ENCODE measurements at places on chromosomes 3 and 15.

GRCh38 chr3:189534531-189534930 is 96.7 kb upstream of the TP63 start:
- DNase-seq: no peak

- DNase-seq: no peak
Observed at GRCh38 chr3:2484162-2485026, 385.7 kb downstream of the CNTN4 start.

DNA sequence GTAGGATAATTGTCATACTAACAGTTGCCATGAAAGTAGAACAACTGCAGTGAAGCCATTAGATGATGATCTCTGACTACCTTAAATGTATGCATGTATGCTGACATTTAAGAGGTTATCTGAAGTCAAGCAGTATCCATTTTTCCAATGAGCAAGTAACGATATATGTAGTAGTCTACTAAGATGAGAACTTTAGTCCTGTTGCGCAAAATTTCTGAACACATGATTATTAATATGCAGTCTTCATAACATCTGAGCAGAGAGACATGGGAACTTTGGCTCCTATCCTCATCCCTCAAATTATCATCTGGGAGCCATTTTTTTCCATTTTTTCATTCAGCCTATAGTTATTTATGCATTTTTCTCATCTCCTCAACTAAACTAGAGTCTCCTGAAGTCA is 79.2 kb downstream of the MME start:
- no peak for DNase-seq

DNA sequence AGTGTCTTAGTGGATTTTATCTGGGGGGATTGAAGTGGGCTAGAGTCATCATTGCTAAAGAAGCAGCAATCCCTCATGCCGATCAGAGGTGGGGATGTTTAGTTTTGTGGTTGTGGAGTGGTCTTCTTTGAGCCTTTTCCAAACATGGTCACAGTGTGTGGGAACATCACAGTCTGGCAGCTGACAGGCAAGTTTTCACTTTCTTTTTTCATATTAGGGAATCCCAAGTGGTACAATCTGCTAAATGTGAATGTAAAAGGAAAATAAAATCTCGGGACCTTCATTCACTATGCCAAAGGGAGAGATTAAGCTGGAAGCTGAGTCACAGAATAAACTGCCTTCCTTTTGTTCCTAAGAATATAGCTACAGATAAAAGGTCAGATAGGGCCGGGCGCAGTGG is 10.4 kb upstream of the CX3CR1 start:
- DNase-seq: no peak

GRCh38 chr3:141341536-141341935 is 26.8 kb upstream of the ZBTB38 start:
- no peak for DNase-seq

DNA sequence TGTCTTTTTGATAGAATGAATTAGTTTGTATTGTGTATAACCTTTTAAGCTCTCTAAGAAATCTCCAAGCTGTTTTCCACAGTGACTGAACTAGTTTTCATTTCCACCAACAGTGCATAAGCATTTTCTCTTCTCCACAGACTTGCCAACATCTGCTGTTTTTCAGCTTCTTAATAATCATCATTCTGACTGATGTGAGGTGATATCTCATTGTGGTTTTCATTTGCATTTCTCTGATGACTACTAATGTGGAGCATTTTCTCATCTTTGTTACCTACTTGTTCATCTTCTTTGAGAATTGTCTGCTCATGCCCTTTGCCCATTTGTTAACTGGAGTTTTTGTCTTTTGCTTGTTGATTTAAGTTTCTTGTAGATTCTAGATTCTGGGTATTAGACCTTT is 777.5 kb downstream of the OTOL1 start:
- DNase-seq: no peak

DNA sequence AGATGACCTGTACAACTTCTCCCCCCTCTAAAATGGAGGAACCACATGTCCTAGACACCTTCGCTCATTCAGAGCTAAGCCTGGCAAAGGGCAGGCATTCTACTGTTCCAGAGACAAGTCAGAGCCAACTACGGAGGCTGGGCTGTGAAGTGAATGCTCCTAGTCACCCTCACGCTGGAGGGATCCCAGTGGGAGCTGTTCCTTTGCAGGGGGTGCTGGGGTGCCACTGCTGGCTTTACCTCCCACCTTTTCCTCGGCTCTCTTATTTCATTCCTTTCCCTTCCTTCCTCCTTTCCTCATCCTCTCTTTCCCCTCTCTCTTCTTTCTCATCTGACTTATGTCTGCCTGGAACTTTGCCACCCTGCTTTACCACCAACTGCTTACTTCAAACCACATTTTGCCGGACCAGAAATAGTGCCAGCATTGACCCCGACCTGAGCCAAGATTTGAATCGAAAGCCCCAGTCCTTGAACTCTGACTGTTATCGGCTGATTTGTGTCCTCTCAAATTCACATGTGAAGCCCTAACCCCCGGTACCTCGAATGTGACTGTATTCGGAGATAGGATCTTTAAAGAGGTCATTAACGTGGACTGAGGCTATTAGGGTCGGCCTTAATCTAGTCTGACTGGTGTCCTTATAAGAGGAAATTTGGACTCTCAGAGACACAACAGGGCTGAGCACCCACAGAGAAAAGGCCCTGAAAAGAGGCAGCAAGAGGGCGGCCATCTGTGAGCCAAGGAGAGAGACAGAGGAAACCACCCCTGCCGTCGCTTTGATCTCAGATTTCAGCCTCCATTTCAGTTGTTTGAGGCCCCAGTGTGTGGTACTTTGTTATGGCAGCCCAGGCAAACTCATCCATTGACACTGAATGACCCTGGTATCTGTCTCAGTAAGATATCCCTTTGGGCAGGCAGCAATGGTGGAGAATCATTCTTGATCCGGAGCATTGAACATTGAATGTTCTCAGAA is 31.3 kb upstream of the TBC1D21 start:
- DNase-seq: no peak

DNA sequence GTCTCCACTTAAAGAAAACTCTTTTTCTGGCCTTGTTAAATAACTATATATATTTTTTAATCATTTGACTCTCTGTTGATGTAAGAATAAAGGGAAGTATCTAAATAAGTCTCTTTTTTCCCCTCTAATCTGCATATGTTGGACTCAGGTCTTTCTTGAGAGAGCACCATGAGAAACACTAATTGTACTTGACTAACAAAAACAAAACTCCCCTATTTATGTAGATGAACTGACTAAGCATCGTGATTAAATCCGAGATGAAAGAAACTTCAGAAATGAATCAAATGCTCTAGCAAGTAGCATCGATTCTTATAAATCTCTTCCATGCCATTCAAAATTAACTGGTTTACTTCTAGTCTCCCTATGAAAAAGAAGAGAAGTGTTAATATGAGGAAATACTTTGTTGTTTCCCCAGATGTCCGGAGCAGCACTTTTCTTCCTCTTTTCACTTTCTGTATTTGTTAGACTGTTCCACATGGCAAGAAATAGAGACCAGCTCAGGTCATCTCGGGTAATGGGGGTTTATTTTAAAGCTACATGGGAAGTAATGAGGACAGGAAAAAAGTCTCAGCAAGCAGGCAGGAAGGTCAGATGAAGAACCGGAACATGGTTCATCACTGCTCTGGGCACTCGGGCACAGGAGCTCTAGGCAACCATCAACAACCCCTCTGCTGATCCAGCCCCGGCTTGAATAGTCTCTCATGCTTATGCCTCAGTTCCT is 288.3 kb downstream of the CNTN6 start:
- no peak for DNase-seq

GRCh38 chr3:458653-459310 is 262.2 kb downstream of the CHL1 start:
- no peak for DNase-seq

- DNase-seq: no peak
Observed at GRCh38 chr3:136856665-136857064, 5.3 kb upstream of the NCK1 start.

- DNase-seq: no peak
Observed at GRCh38 chr3:72651498-72651897, 196.7 kb downstream of the SHQ1 start.

DNA sequence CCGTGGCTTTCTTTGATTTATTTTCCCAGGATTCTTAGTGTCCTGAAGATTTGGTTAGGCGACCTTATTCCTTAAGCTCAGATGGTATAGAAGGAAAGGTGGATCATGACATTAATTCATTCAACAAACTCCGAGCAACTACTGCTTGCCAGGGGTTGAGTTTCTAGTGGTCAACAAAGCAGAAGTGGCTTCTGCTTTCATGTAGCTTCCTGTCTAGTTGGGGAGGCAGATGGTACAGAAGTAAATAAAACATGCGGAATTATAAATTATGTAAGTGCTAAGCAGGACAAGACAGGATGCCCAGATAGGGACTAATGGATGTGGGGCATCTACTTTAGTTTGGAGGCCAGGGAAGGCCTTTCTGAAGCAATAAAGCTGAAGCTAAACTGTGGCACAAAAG is 15.6 kb downstream of the EEFSEC start:
- no peak for DNase-seq

DNA sequence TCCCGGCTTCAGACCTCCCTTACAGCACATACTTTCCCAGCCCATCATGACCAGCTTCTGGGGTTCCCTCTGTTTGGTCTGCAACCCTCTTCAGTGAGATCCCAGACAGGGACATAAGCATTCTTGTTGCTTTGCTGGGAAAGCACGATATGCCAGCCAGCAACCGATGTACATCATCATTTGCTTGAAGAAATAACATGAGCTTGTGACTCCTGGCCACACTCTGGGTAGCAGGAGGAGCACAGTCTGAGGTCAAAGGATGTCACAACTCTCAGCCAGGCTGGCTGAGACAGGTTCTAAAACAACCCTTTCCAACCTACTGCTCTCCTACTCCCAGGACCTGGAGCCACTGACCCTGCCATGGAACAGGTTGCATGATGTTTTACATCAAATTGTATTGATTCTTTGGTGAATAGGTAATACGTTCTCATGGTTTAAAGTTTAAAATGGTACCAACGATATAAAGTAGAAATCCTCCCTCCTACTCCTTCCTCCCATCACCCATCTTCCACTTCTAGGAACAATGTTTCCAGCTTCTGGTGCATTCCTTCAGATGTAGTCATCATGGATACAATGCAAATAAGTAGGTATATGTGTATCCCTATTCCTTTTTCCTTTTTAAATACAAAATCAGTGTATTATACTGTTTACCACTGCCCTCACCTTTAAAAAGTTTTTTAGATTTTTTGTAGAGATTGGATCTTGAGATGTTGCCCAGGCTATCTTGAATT is 190.3 kb downstream of the OPA1 start:
- DNase-seq: no peak

DNA sequence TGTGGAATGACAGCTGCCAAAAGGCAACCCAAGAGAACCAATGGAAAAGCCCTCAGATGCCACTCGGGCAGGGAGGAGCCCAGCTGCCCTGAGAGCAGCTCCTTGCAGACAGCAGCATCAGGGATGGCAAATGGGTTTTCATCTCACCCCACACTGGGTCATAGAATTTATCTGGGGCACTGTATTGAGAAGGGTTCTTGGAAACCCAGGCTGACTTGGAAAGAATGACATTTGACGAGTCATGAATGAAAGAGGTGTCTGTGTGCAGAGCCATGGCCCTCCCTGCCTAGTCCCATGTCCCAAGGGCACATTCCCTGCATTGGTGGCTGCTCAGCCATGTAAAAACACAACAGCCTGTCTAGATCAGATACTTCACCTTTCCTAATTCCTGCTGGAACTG is 157.9 kb upstream of the BHLHE40 start:
- DNase-seq: no peak

- DNase-seq: no peak
Observed at GRCh38 chr3:169641167-169641566, 22.3 kb downstream of the MECOM start.

DNA sequence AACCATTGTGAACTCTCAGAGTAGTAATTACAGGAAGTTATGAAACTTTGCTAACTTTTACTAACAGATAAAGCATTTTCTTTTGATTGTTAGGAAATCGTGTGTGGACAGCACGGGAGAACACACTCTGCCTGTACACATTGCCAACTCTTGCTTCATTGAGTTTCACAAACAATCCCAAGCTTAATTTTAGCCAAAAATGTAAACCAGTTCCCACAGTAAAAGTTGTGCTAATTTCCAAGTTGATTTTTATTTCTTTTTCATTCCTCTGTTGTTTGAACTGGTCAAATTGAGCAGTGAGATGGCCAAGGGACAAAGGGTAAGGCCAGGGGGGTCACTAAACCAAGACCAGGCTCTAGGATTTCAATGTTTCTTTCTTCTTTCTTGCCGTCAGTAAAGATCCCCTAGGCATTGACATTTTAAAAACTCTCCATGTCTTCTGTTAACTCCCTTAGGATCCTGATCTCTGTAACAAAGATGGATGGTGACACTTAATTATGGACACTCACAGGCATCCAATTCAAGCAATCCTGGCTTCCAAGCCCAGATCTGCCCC is 414.9 kb downstream of the RBMS3 start:
- no peak for DNase-seq

DNA sequence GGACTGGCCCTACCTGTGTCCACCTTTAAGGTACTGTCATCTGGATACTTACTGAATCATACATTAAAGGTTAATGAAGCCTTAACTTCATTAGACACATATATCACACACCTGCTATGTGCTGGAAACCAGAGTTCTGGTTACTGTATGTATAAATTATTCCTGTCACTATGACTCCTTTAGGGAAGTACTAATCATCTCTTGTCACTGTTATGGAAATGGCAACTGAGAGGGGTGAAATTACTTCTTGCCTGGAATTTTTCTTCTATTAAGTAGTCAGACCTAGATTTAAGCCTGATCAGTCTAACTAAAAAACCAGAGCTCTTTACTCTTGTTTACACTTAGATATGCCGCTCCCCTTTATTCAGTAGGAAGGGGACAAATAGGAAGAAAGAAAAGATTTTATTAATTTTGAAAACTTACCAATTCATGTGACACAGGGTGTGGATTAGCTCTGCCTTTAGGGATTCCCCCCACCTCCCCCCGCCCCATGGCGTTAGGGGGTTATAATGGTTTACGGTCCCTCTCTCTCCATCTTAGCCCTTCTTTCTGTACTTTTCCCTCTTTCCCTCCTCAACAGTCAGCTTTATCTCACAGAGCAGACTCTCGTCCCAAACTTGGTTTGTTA is 152.5 kb downstream of the KLHL25 start:
- no peak for DNase-seq

DNA sequence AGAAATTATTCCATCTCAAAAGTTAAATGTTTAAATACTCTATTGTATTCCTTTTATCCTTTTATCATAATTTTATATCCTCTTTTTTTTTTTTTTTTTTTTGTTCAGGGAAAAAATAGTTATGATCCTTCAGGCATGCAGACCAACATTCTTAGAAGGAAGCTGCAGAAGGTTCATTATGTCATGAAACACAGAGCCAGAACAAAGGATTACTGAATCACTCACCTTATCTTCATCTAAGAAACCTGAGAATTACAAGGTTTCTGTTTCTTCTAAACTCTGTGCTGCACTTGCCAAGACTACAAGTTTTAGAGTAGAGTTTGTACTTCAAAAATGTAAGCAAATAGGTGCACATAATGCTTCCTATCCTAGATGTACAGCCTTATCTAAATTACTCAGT is 3.3 kb downstream of the PLCH1 start:
- no peak for DNase-seq

DNA sequence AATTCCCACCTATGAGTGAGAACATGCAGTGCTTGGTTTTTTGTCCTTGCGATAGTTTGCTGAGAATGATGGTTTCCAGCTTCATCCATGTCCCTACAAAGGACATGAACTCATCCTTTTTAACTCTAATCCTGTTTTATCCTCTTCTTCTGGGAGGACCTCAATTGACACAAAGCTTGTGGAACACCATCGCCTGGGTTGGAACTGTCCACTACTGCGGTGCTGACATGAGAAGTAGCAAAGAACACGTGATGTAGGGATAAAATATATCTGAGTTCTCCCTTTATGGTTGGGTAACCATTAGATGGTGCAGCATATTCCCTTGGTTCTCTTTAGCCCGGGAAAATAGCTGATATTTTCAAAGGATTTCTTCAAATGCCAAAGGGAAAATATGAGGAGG is 105.3 kb upstream of the TOPAZ1 start:
- no peak for DNase-seq
